ENCODE measurements at places on chromosomes 4 and X.

DNA sequence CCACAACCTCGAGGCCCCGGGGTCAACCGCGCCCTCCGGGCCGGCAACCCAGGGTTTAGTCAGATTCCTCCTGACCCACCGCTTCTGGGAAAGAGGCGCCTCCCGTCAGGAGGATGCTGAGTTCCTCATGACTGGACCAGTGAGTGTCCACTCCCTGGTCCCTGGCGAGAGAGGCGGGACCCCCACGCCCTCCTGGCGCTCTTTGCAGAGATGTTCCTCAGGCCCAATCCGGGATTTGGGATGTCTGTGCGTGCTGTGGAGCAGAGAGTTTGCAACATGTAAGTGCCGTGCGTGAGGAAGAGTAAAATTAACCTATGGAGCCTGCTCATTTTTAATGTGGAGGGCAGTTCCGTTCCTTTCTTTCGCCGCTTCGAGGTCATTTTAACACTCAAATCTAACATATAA lies 824 bp upstream of the UGDH start:
- DNase-seq = no peak

DNA sequence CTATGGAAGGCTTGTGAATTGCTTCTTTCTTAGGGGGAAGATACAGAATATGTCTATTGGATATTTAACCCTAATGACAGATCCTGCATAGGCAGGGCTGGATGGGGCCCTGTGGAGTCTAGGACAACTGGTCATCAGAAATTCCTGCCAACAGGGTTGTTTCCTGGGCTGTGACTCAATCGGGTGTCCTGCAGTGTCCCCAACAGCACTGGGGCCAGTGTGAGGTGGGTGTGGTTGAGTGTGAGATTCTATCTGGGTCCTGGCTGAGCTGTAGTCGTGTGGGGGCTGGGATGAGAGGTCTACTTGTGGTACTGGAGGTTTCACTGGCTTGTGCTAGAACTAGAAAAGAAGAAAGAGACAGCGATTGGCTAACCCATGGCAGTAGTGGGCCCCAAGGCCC lies 87.3 kb upstream of the WDR1 start:
- no peak for DNase-seq

GRCh38 chr4:179521952-179522351 lies 2079.7 kb upstream of the AGA start:
- DNase-seq = no peak

DNA sequence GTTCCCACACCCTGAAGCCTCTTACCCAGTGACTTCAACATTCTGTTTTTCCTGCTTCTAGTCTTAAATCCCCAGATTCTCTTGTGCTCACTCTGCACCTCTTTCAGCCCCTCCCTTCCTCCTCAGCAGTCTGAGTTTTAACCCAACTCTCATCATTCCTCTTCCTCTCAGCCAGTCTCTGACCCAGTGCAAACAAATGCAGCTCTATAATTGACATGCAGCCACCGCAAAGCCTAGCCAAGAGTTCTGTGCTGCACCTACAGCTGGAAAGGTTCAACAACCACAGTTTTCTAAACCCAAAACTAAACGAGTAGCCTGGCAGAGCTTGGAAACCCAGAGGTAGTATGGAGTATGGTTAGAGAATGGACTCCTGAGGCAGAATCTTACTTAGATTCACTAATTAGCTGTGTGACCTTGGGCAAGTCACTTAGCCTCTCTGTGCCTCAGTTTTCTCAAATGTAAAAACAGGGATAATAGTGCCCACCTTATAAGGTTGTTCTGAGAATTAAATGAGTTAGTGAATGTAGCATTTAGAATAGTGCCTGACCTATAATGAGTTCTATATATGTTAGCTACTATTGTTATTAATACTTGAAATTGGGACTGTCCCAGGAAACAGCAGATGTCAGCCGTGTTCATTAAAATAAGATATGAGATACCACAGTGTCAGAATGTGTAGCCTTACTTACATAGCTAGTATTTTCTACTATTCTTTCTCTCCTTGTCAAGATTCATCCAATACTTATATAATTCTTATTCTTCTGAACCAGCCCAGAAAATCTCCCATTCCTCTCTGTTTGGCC lies 3.5 kb downstream of the TMEM154 start:
- DNase-seq = no peak

DNA sequence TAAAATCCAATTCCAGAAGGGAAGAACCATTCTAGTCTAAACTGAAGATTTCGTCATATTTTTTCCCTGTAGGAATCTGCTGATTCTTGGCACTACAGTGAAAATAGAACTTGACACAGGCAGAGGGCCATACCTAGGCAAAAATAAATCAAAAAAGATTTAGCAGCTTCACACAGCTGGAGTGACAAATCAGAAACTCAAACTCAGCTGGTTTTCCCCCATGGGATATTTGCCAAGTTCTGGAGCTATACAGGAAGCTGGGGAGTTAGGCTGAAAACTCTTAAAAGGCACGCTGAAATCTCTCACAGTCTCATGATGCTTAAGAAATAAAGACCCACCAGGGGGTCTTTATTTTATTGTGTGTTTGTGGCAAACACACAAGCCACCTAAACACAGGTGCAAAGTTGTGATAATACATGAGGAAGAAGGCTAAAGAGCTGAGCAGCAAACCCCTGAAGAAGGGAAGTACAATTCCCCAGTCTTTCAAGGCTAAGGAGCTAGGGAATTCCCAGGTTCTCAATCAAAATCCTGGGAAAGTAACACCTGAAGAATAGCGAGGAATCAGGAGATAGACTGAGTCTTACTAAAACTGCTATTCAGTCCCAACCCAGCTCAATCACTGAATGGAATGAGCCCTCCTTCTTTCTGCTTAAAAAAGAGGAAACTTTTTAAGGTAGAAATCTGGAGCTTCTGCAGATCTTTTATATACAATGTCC lies 32.1 kb upstream of the BEND2 start:
- DNase-seq = no peak

- DNase-seq = no peak
Observed at GRCh38 chrX:111465669-111466068, 45.8 kb upstream of the SERTM2 start.

DNA sequence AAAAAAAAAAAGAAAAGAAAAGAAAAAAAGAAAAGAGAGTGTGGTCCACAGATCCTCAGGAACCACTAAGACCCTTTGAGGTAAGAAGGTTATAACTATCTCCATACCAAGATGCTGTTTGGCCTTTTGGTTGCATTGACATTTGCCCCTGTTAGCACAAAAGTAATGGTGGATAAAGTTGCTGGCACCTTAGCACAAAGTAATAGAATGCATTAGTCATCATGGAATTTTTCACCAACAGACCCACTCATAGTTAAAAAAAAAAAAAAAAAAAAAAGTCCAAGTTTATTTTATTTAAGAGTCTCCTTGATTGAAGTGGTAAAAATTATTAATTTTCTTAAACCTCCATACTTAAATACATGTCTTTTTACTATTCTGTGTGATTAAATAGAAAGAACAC lies 78.4 kb upstream of the RBPJ start:
- no peak for DNase-seq

- no peak for DNase-seq
Observed at GRCh38 chr4:189121336-189121735, 819.3 kb upstream of the FRG1 start.

DNA sequence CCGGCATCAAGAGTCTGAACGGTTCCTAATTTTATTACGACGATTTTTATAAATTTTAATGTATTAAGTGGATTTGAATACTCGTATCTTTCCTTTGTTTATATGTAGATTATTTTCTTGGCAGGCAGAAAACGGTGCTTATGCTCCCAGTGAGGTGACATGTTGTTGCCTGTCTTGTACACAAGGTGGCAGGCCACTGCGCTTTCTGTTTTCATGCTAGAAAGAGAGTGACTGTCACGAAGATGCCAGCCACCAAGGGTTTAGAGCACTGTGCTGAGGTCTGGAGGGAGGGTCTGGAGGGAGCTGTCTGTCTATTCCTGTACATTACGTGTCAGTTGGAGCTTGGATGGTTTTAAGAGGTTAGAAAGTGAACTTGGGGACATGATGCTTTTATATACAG lies 87.7 kb downstream of the SHROOM2 start:
- no peak for DNase-seq

- DNase-seq = no peak
Observed at GRCh38 chr4:5752376-5753184, 41.6 kb downstream of the EVC start.

- DNase-seq = no peak
Observed at GRCh38 chr4:25489253-25489797, 112.3 kb downstream of the ANAPC4 start.

DNA sequence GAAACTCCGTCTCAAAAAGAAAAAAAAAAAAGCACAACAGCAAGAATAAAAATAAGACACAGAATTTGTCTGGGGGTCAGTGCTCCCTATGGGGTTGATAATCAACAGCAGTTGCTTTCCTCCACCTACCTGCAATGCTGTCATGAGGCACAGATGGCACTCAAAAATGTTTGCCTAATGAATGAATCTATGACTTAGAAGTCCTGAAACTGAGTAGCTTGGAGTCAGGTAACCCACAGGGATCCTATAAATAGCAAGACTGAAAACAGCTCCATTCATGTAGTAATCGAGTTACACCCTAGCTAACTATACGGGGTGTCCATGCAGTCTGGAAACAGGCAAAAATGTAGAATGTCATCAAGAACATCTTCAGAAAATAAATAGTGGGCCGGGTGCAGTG lies 19.8 kb upstream of the DDX3X start:
- DNase-seq = no peak

GRCh38 chr4:54668014-54668611 lies 10.4 kb downstream of the KIT start:
- DNase-seq = no peak

DNA sequence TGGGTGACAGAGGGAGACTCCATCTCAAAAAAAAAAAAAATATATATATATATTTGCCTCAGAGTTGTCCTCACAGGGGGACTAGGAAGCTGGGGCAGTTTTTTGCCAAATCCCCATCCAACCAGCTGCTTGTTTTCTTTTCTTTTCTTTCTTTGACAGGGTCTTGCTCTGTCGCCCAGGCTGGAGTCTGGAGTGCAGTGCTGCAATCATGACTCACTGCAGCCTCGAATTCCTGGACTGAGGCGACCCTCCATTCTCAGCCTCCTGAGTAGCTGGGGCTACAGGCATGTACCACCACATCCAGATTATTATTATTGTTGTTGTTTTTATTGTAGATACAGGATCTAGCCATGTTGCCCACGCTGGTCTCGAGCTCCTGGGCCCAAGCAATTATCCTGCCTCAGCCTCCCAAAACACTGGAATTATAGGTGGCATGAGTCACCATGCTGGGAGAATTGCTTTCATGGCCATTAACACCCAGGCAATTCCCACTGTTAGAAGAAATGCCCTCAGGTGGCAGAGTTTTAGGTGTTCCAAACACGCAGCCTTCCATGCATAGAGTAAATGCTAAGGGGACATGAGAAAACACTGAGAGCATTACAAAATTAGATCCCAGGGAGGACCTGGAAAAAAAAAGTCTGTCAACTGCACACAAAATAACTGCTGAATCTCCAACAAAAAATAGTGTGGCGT lies 98.0 kb downstream of the ARHGAP6 start:
- no peak for DNase-seq
